ENCODE measurements at places on chromosomes 7 and 10.

- DNase-seq, result no peak
Observed at GRCh38 chr7:132359743-132360142, 216.5 kb downstream of the PLXNA4 start.

DNA sequence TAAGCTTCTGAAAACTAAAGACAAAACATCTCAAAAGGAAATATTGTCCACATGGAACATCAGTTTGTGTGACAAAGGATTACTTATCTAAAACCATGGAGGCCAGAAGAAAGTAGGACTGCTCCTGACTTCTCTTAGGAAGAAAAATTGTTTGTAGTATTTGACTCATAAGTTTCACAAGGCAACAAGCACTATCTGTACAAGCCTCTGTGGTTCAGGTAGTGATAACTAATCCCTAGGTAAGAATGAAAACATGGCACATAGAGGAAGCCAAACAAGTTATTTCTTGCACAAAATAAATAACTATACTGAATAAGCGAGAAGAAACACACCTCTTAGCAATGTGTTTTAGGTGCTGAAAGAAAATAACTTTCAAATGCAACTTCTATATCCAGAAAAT is 30.3 kb downstream of the TFPI2 start:
- DNase-seq, result no peak

- peak; percentile 29 for DNase-seq
Observed at GRCh38 chr7:101814081-101814990, 3.1 kb upstream of the CUX1 start.

DNA sequence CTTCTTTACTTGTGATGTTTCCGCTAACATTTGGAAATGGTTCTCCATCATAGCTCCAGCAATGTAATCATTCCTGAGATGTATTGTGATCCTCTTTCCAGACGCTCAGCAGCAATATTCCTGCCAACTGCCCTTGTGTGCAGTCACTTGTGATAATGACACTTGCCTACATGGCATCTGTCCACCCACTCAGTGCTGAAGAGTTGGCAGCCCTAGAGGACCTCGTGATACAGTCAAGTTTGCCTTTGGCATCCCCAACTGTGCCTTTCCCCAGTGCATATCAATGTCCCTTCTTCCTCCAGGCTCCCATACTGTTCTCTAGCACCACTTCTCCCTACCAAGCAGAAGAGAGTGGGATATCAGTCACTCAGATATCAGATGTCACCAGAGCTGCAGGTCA is 64.9 kb downstream of the MYOF start:
- DNase-seq, result no peak

DNA sequence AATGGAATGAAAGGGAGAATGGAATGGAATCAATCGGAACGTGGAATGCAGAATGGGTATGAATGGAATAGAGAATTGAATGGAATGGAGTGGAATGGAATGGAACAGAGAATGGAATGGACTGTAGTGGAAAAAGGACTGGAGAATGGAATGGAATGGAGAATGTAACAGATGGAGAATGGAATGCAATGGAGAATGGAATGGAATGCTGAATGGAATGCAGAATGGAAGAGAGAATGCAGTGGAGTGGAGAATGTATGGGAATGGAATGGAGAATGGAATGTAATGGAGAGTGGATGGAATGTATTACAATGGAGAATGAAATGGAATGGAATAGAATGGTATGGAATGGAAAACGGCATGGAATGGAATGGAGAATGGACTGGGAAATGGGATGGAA is 96.9 kb downstream of the NSUN6 start:
- DNase-seq, result no peak

DNA sequence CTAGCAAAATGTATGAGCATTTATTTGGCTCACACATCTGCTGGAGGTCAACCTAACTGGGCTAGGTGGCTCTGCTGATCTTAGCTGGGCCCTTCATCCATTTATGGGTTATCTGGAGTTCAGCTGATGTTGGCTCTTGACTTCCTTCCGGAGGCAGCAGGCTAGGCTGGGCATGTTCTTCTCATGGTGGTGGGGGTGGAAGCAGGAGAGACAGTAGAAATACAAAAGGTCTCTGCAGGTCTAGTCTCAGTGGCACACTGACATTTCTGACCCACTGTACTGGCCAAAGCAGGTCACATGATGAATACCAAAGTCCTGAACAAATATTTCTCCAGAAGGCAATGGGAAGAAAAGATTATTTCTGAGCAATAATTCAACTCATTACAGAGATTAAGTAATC is 334.6 kb downstream of the CRPPA start:
- DNase-seq, result no peak

DNA sequence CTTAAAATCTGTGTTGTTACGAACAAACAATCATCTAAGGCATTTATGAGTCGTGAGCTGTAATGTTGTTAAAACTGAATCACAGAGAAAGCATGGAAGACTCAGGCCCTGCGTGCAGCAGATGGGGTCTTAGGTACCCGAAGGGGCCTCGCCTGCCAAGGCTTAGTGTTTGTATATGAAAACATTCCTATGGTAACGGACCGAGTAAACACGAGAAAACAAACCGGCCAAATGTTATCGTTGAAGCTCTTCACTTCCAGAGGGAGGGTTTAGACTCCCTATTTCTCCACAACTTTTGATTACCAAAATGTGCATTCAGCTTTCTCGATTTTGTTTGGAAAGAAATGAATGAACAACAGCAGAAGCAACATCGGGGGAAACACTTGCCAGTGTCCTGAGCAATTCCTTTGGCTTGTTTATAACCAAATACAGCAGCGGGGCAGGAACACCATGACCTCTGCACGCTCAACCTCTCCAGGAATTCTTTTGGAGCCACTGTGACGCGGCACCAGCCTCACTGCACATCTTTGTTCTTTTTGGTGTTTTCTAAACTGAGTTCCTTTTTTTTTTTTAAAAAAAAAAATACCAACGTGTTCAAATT is 121.6 kb upstream of the KLF6 start:
- no peak for DNase-seq

DNA sequence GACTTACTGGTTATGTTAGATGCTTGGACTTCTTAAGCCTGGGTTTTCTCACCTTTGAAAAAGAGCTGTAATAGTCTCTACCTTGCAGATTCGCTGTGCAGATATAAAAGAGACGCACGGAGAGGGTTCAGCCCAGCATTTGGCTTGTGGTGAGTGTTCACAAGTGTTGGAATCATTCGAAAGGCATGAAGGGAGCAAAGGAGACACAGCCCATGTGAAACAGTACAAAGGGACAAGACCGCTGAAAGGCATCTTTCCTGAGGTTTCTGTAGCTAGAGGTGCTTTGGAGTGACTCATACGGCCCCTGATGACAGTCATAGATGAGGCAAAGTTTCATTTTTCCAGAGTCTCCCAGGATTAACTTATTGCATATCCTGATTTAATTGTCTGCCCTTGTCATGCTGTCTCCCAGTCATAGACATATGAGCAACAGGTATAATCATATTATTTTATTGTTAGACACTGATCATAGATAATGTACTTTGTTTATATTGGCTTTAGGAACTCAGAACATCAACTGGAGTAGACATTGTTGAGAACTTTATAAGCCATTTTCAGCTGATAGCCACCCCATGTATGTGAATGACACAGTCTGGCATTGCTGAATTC is 171.1 kb downstream of the ADRA2A start:
- DNase-seq, result no peak

DNA sequence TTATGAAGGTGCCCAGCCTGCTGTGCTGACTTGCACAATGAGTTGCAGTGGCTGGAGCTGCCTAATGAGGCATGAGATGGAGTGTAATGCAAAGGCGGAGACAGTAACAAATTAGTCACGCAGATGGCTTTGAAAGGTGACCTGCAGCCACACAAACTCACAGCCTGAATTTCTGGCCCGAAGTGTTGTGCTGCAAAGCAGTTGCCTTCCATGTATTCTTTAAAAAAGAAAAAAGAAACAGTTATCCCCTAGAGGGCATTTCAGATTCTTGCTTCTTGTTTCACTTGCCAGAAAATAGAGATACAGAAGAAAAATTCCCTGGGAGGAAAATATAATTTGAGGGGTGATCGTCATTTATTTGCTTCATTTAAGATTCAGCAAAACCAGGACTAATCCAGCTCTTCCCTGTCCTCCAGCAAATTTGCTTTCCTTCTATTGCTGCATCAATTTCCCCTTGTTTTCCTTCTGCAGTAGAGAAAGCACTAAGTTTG is 239.9 kb downstream of the ADRA2A start:
- DNase-seq, result no peak

GRCh38 chr7:142822714-142823113 is 32.2 kb upstream of the EPHB6 start:
- no peak for DNase-seq

GRCh38 chr10:117663750-117664149 is 121.2 kb downstream of the EMX2 start:
- no peak for DNase-seq

DNA sequence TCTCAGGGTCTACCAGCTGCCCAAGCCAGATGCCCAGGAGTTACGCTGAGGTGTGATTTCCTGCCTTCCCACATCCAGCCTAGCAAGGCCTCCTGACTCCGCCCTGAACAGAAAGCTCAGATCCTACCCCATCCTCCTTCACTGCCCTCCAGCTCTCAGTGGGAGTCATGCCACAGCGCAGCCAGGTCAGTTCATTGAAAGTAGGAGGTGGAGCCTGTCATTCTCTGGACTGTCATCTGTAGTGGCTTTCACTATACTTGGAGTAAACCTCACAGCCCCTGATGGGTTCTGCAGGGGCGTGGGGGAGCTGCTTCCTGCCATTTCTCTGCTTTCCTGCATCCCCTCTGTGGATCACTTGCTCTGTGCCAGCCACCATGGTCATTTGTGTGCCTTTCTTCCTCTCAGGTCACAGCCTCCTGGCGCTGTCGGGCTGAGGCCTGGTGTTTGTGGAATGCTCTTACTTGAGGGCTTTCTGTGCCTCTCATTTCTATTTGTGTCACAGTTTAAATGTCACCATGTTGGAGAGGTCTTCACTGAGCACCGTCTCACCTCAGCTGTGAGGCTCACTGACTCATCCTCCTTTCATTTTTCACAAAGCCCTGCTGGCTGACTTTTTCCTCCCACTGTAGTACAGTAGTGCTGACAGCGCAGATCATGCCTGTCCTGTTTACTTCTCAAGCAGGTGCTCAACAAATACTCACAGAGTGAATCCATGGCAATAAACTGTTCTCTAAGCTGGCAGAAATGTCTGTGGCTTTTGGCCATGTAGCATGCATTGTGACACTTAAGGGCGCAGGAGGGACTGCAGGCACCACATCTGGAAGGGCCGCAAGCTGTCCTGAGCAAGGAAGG is 61.0 kb upstream of the TMEM248 start:
- DNase-seq, result no peak

DNA sequence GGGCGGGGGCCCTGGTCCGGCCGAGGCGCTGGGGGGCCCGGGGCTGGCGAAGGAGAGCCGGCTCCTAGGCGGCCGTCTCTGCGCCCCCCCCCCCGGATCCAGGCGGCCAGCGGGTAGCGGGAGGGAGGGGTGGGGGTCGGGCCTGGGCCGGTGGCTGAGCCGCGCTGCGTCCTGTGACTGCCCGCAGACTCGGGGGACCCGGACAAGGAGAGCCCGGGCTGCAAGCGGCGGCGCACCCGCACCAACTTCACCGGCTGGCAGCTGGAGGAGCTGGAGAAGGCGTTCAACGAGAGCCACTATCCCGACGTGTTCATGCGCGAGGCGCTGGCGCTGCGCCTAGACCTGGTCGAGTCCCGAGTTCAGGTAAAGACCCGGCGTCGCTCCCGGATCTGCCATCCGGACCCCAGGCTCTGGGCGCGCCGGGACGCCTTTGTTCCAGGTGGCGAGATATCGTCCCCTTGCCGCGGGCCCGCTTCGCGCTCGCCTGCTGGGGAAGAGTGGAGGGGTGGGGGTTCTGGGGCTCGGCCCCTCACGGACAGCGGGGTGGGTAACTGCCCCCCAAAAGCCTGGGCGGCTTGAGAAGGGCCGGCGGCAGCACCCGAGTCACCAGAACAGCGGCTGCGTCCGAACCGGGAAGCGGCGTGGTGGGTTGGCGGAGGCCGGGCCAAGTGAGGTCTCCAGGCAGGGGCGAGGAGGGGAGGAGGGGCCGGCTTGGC is 819 bp downstream of the UNCX start:
- no peak for DNase-seq

DNA sequence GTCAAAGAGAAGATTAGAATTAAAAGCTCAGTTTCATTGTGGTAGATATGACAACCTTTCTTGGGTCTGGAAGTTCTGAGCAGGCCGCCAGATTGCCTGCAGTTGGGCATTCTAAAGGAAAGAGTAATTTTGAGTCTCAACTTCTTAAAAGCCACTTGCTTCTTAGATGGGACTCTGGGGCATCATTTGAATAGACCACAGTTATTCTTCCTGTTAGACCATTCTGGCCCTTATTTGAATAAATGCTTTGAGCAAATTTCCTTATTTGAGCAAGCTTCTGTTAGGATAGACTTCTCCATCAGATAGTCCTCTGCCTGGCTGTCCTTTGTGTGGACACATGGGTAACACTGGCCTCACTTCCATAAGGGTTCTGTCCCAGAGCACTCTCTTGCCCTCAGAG is 40.2 kb downstream of the SND1 start:
- no peak for DNase-seq

- DNase-seq, result no peak
Observed at GRCh38 chr10:49050366-49050765, 65.0 kb downstream of the VSTM4 start.

GRCh38 chr10:24791084-24791726 is 67.5 kb upstream of the ARHGAP21 start:
- no peak for DNase-seq

DNA sequence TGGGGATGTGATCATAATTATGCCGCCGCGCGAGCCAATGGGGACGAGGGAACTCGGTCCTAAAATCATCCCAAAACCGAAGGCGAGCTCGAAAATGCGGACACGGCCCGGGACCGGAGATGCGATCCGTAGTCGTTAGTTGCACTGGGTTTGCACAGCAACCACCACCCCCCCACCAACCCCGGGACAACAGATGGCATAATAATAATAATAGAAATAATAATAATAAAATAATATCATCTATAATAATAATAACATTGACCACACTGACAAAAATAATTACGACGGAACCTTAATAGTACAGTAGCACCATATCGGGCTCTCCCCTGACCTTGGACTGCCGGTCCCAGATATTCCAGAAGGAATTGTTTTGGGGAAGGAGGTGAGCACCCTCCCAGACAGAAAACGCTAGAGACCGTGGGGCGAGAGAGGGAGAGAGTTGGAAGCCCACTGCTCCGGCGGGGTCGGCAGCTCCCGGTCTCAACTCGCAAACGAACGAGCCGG is 1.1 kb upstream of the EMX2 start:
- DNase-seq, result no peak

- no peak for DNase-seq
Observed at GRCh38 chr7:16735020-16735419, 18.5 kb upstream of the TSPAN13 start.

GRCh38 chr7:86846494-86847190 is 202.9 kb downstream of the GRM3 start:
- no peak for DNase-seq

DNA sequence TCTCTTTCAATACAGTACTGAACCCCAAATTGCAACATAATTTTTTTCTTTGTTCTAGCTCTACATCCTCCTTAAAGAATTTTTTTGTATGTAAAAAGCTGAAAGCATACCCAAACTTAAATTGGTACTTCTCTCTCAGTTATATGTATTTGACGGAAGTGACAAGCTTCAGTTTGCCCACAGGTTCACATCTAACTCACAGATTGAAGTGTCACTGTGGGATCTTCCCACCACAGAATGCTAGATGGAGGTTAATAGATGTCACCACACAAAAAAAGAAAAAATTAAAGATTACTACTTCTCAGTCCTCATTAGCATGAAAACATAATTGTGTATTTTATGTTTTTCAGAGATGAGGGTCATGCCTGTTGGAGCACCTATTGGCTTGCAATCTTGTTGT is 150.9 kb upstream of the GHITM start:
- DNase-seq, result no peak
